Gastrocnemius medialis (tissue), 4 donors: ENCODE measurements at places on chromosomes 3 and 15. TPM values are rescaled to one million over a fixed set of nuclear protein-coding genes. Genes with fewer than 3 reads are reported as not detected.

PIF1 gene
- total RNA-seq, result not detected

CPLX3 gene
- not detected for total RNA-seq

DNA sequence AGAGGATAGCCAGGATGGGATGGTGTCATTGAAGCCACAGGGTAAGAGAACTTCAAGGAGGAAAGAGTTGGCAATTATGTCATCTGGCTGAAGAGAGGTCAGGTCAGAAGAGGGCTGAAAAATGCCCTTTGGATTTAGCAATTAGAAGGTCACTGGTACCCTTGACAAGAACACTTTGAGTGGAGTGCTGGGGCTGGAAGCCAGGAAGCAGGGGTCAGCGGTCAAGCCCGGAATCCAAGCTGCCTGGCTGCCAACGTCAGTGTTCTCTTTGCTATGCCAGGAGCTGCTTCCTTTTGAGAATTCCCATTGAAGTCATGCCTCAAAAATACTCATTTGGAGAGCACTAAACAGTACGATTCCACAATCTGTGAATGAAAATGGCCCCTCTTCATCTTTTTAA lies 386.5 kb downstream of the SHQ1 start:
- no peak for DNase-seq

PTH1R gene
- total RNA-seq, result 7.9 TPM

GRCh38 chr3:34225821-34226366 lies 427.5 kb downstream of the PDCD6IP start:
- no peak for DNase-seq

GRCh38 chr3:117047951-117048705 lies 338.5 kb downstream of the TUSC7 start:
- DNase-seq, result no peak

GRCh38 chr3:184338511-184338945 lies 1.1 kb downstream of the FAM131A start:
- DNase-seq, result no peak

TMC3 gene
- total RNA-seq, result not detected

SLC24A1 gene
- total RNA-seq, result 0.41 TPM

GRCh38 chr3:194977356-194977755 lies 291.7 kb downstream of the FAM43A start:
- DNase-seq, result no peak

SCG3 gene
- not detected for total RNA-seq

NANOGP8 gene
- total RNA-seq, result not detected

FAM81A gene
- total RNA-seq, result 0.07 TPM

SLC2A2 gene
- 0.51 TPM for total RNA-seq

DNA sequence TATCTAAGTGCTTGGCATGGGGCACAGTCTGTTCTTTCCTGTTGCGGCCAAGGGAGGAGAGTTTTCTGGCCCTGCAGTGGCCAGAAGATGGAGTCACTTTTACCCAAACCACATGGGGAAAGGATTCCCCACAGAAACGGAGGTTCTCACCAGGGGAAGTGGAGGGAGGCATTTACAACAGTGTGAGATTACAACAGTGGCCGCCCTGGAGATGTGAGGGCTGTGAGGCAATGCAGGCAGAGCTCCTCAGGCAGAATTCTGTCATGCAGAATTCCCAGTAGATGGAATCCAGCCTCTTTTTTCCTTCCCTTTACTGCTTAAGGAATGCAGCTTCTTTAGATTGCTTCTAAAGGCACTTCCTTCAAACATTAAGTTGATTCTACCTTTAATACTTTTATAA lies 83.1 kb downstream of the CACNA1D start:
- no peak for DNase-seq

DNA sequence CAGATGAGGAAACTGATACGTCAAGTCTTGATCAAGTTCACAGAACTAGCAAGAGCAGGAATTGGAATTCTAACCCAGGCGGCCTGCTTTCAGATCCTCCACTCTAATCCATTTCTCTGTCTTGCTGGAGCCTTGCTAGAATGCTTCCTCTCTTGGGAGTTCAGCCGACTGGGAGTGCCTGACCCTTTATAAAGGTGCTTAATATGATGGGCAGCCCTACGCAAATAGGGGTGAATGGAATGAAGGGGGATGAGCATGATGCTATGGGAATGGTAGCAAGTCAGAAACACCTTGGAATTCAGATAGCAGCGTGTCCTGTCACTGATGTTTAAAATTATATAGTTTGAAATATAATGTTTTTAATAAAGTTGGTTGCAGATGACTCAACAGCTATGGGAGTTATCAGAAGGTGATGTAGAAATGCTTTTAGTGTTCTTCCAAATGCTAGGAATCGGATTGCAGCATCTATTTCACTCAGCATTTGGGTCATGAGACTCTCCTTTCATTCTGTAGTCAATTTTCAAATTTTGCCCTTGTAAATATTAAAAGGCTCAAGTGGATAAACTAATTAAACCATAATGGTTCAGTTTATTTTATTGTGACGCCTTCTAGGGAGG lies 150.7 kb downstream of the FNDC3B start:
- no peak for DNase-seq

DNA sequence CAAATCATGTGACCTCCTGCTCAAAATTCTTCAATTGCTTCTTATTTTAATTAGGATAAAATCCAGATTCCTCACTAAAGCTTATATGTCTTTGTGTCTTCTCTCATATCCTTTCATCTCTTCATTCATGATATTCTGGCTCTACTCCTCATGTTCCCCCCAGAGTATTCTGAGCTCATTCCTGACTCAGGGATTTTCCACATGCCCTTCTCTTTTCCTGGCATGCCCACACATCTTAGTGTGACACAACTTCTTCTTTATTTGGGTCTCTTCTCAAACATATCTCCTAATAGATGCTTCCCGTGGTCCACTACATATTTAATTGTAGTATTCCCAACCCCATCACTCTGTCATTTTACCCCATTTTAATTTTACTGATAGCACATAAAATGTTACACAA lies 15.2 kb upstream of the MBNL1 start:
- no peak for DNase-seq

GRCh38 chr3:51057121-51057520 lies 328.0 kb upstream of the MANF start:
- DNase-seq, result no peak

- DNase-seq, result no peak
These were observed 2.8 kb downstream of the C2CD4A start for GRCh38 chr15:62069551-62069950.

DNA sequence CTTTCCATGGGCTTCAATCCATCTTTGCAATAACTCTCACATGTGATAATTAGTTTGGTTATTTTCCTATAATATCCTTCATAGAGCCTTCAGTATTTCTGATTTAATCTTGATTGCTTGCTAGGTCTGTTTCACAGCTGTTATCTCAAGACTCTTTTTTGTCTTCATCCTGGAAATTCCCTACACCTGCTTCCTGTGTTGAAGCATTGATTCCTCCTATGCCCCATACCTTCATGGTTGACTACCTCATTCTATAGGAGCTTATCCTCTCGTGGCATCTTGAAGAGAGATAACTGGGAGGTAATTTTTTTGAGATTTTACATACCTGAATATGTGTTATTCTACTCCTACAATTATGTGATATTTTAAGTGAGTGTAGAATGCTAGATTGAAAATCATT lies 26.7 kb downstream of the PIK3CA start:
- no peak for DNase-seq

GRCh38 chr15:79003301-79003700 lies 58.5 kb upstream of the CTSH start:
- DNase-seq, result no peak

IMPG2 gene
- total RNA-seq, result not detected

DNA sequence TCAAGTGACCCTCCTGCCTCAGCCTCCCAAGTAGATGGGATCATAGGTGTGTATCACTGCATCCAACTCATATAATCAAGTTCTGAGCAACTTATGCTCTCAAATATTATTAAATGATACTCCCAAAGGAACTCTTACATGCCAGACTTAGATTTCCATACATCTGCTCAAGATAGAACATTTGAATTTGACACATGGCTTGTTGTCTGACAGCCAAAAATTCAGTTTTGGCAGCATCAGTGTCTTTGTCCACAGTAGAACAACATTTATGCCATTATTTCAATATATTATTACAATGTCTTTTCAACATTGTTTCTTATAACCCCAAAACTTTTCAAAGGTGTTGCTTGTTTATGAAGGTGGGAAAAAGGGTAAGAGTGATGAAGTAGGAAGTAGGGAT lies 116.2 kb downstream of the SUCNR1 start:
- DNase-seq, result no peak

DNA sequence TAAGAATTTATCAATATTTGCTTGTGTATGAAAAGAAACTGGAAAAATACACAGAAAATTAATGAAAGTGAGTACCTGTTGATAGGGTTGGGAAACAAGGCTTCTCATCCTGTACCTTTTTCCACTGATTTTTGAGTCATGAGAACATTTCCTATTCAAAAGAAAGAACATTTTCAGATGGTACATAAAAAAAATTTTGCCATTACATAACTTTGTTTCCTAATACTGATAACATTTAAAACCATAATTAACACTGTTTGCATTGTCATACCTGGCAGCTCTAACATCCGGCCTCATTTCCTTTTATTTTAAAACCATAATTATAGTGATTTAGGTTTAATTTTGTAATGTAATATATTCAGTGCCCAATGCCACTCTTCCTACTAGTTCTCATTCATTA lies 11.7 kb downstream of the NKTR start:
- DNase-seq, result no peak

DCBLD2 gene
- 6.5 TPM for total RNA-seq

GRCh38 chr15:51736751-51737521 lies 519 bp downstream of the LYSMD2 start:
- DNase-seq, result peak; percentile 33

- DNase-seq, result no peak
These were observed 59.9 kb upstream of the DGKG start for GRCh38 chr3:186421946-186422345.

MASP1 gene
- total RNA-seq, result 4.4 TPM

GRCh38 chr3:47047673-47048072 lies 68.2 kb downstream of the NBEAL2 start:
- no peak for DNase-seq

DNA sequence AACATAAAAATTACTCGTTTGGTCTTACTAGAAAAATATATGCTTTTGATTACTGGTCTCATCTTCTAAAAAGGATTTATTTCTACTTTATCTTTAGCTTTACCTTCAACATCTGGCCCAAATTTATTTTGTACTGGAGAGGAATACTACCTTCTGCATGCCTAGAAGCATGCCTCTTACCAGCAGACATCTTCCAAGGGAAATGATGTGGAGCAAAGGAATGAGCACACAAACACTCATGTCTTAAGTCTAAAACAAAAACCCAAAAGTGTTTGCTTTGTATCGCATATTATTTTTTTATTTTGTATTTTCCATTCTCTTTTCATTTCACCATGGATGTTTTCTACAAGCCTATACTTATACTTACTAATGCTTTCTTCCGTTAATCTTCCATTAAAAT lies 304.6 kb upstream of the KCNMB2 start:
- no peak for DNase-seq

- no peak for DNase-seq
These were observed 251.9 kb downstream of the NAALADL2 start for GRCh38 chr3:175111036-175111435.

DNA sequence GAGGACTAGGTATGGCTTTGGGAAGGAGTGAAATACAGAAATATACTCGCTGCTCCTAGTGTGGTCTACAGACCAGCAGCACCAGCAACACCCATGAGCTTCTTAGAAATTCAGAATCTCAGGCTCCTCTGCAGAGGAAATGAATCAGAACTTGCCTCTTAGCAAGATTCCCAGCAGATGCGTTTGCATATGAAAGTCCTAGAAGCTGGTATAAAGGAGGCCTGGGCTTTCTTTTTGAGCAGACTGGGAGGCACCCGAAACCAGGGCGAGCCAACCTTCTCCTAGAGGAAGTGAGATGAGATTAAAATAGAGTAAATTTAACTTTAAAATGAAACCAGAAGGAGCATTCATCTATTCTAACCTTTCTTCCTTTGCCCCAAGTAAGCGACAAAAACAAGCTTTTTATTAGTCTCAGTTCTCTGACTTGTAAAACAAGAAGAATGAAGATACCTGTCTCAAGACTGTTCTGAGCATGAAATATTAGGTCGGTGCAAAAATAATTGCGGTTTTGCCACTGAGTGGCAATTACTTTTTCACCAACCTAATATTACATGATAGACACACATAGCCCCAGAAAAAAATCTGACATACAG lies 140.0 kb downstream of the PDZRN3 start:
- DNase-seq, result no peak

- DNase-seq, result no peak
These were observed 44.8 kb upstream of the HES1 start for GRCh38 chr3:194091141-194091540.
